ENCODE measurements at places on chromosomes 7 and 10. TPM values are rescaled to one million over a fixed set of nuclear protein-coding genes. Genes with fewer than 3 reads are reported as not detected.
A peak's percentile ranks its signal among the peaks of the same experiment; 100 is the strongest.

Gene PTPRE
- 44.2 TPM for total RNA-seq

Gene GIMAP7
- not detected for total RNA-seq

DNA sequence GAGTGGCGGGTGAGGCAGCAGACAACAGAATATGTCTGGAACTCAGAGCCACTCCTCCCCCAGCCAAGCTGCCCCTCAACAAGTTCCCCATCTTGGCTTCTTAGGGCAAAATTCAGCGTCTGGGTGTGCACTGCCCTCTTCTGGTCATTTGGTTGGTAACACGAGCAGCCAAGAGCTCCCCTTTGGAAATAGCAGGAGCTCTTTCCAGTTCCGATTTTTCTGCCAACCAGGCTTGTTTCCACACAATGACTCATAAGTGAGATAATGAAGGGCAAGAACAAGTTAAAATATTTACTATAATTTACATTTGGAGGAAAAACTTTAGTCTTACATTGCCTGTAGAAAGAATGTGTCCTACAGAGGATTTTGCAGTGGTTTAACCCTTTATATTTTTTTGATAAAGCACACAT is 70.5 kb downstream of the ADCYAP1R1 start:
- DNase-seq = peak; percentile 63

DNA sequence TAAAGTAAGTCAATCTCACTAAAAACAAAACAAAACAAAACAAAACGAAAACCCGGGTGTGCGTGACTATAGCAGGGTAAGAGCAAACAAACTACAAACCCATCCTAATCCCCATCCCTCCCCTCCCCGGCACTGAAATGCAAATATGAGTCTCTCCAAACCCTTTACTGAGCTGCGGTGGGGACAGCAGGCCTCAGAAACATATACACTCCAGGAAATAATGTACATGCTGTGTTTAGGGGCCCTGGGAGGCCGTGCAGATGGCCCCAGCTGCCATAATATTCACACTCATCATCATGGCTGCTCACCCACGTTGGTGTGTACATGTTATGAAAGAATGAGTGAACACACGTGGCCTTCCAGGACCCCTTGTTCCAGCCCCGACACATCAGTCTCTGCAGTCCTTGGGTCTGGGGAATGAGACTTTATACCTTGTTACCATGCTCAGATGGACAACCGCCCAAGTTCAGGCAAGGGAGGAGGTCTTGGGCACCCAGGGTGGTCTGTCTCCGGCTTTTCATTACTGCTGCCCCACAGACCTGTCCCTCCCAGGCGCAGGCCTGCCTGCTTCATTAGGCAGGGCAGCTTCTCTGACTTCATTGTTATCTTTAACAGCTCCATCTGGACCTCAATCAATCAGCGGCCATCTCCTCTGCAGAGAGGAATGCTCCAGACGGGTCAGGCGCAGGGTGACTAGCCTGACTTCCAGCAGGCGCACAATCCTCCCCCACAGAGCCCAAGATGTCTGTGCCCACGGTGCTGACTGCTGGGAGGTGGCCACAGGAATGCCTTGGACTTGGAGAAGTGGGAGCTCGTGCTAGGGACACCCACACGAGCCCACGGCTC is 20.6 kb downstream of the HSPA12A start:
- no peak for DNase-seq

- no peak for DNase-seq
Measured at GRCh38 chr10:8039321-8039881, 15.1 kb upstream of the GATA3 start.

- no peak for DNase-seq
Measured at GRCh38 chr7:84820481-84820880, 366.4 kb downstream of the SEMA3D start.
